ENCODE measurements at places on chromosomes 6 and 20. TPM values are rescaled to one million over a fixed set of nuclear protein-coding genes. Genes with fewer than 3 reads are reported as not detected.

The NRN1 gene
- total RNA-seq, result 3.5 TPM

The ME1 gene
- 19.6 TPM for total RNA-seq

- no peak for DNase-seq
These were observed 45.8 kb upstream of the PAK5 start for GRCh38 chr20:9884666-9885065.

GRCh38 chr20:12605751-12606150 lies 403.0 kb upstream of the SPTLC3 start:
- no peak for DNase-seq

DNA sequence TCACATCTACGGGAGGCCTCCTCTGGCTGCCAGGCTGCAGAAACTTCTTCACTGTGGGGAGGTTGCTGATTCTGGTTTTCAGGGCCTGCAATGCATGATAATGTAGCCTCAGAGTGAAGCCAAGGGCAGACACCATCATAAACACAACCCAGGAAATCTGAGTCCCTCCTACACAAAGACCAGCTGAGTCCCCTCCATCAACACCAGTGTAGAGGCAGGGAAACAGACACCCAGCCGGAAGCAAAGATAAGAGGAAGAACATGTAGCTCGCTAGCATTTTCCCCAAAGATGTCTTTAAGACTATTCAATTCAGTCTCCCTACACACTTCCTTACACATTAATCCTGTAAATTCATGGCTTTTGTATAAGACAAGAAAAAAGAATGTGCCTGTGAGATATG lies 23.6 kb downstream of the GSTA2 start:
- no peak for DNase-seq

DNA sequence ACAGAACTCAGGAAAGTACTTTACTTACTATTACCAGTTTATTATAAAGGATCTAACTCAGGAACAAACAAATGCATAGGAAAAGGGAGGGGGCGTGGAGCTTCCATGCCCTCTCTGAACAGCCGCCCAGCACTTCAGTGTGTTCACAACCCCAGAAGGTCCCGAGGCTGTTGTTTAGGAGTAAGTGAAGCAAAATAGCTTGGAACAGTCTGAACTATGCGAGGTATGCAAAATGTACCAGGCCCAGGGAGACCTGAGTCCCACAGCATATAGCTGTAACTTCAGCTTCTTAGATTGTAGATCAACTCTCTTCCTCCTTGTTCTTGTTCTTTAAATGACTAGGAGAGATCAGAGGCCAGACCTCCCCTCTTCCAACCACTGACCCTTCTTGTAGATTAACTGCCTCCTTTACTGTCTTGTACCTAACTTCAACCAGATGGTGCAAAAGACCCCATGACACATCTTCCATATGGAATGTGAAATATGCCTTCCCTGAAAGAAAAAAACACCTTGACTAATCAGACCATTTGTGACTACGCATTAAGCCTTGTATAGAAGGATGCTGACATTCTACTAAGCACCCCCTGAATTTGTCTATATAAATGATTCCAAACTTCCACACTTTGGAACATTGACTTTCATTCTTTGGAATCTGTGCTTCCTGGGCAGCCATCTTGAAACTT lies 98.8 kb upstream of the SNX9 start:
- no peak for DNase-seq

All from ovary (tissue), 10 donors.